ENCODE measurements at places on chromosomes 6 and 20.
A peak's percentile ranks its signal among the peaks of the same experiment; 100 is the strongest.

DNA sequence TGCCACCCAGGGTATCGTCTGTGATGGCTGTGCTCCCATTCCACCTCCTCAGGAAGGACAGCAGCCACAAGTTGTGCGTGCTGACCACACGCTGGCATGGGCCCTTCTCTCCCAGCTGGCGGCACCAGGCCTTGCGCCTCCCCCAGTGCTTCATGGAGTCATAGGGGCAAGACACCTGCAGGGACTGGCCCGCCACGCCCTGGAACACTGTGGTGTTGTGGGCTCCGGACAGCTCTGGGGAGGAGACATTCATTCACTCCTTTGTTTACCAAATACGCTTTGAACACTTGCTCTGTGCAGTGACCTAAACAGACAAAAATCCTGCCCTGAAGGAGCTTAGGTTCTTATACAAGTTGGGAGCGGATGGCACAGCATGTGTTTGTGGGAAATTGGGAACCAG, 1.5 kb downstream of the TREM2 start:
- no peak for DNase-seq

GRCh38 chr6:93858213-93858612, 438.9 kb upstream of the EPHA7 start:
- no peak for DNase-seq

GRCh38 chr20:20832715-20833114, 120.3 kb upstream of the RALGAPA2 start:
- no peak for DNase-seq

- DNase-seq = no peak
Observed at GRCh38 chr6:6479785-6480184, 108.7 kb upstream of the LY86 start.

GRCh38 chr6:44538807-44539201, 151.3 kb downstream of the CDC5L start:
- no peak for DNase-seq

DNA sequence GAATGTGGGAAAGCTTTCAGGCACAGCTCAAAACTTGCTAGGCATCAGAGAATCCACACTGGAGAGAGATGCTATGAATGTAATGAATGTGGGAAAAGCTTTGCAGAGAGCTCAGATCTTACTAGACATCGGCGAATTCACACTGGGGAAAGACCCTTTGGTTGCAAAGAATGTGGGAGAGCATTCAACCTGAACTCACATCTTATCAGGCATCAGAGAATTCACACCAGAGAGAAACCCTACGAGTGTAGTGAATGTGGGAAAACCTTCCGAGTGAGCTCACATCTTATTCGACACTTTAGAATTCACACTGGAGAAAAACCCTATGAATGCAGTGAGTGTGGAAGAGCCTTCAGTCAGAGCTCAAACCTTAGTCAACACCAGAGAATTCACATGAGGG, 8.7 kb downstream of the ZNF165 start:
- no peak for DNase-seq

- no peak for DNase-seq
Observed at GRCh38 chr20:32234135-32234808, 26.6 kb downstream of the POFUT1 start.

DNA sequence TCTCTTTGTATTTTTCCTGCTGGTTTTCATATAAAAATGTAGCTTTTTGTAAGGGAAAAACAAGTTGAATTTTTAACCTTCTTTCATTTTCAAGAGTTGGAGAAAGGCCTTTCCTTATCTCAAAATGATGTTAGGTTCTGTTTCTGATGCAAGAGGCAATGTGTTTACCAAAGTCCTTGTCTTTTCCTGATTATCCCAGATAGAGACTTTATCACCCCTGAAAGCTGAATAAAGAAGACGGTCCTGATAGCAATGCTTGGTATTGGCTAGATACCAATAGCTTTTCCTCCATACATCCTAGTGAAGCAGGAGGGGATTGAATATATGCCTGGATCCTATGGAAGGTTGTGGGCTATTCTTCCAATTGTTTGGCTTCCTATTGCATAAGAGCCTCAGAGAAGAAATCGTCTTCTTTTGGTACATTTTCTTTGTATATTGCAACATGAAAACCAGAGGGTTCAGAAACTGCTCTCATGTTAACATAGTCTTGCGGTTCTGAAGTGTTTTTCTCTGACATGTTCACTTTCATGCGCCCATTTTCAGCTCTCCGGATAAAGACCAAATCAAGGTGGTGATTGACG, 5.5 kb downstream of the PNLDC1 start:
- DNase-seq = no peak

DNA sequence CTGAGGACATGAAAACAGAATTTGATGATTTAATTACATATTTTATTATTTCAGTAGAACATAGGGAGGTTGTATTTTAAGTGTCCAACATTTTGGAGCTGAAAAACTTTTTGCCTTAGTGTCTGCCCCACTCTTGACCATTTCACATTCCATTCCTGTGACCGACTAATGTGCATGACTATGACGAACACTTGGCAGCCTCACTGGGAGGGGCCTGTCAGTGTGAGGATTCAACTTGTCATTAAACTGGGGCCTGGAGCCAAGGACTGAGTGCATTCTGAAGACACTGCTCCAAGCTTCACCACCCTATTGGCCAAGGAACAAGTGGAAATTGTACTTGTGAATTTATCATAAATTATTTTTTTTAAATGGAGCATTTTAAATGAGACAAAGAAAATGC, 661.3 kb downstream of the BCKDHB start:
- peak; percentile 84 for DNase-seq

DNA sequence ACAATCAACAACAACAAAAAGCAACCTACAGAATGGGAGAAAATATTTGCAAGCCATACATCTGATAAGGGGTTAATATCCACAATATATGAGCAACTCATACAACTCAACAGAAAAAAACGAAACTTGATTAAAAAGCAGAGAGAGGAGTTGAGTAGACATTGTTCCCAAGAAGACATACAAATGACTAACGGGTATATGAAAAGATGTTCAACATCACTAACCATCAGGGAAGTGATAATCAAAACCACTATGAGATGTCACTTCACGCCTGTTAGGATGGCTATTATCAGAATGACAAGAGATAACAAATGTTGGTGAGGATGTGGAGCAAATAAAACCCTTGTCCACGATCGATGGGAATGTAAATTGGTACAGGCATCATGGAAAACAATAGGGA, 145.9 kb downstream of the NRN1 start:
- no peak for DNase-seq

GRCh38 chr20:60467771-60468170, 509.5 kb downstream of the CDH26 start:
- no peak for DNase-seq

GRCh38 chr6:10759884-10760329, 12.3 kb downstream of the TMEM14B start:
- peak; percentile 78 for DNase-seq

DNA sequence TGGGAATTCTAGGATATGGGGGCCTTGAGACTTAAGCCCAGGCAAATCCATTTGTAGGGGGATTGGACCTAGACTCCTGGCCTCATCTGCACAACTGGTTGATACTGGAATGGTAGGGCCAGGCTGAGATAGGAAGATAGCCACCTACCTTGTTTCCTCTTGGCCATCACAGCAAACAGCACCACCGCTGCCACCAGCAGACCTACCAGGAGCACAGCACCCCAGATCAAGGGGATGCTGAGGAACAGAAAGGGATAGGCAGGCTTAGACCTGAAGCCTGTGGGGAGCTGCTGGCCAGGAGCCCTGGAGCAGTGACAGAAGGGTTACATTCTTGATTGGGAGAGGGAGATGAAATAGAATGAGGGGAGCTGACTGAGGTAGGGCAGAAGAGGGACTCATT, 3.5 kb downstream of the TREML1 start:
- DNase-seq = no peak

DNA sequence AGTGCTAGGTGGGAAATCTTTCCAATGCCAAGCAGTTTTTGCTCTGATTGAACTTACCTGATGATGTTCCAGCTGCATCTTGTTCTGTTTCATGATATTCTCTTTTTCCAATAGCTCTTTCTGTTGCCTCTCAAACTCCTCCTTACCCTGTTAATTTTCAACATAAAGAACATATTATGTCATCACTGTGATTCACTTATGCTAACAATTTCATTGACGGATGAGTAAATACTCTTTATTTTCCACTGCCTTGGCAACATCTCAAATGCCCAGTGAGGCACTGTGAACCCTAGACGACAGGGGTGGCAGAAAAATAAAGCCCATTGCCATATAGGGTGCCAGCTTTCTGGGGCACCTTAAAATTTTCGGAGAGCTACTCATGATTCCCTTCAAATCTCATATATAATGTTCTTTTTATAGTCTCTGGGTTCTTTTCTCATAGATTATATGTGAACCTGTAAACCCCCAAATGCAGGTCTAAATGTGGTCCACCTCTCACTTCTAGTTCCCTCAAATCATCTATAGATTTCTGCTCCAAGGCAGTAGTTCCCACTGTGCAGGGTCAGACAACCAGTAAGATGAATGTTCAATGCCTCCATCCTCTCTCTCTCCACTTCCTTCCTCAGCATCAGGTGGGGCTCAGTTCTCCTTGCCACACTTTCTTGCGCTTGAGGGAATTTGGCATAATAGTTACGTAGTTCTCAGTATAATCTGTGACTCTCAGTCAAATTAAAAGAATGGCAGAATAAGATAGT, 44.1 kb downstream of the NEDD9 start:
- DNase-seq = peak; percentile 57

- no peak for DNase-seq
Observed at GRCh38 chr6:31831350-31832215, 4.0 kb downstream of the HSPA1B start.

GRCh38 chr20:35291654-35292503, at the start of gene FAM83C:
TSS of gene FAM83C (minus strand) at chr20:35292425. CDS start at chr20:35292304, 121 bp downstream.
- DNase-seq = no peak

- DNase-seq = no peak
Observed at GRCh38 chr6:163815796-163816195, 401.3 kb downstream of the QKI start.

DNA sequence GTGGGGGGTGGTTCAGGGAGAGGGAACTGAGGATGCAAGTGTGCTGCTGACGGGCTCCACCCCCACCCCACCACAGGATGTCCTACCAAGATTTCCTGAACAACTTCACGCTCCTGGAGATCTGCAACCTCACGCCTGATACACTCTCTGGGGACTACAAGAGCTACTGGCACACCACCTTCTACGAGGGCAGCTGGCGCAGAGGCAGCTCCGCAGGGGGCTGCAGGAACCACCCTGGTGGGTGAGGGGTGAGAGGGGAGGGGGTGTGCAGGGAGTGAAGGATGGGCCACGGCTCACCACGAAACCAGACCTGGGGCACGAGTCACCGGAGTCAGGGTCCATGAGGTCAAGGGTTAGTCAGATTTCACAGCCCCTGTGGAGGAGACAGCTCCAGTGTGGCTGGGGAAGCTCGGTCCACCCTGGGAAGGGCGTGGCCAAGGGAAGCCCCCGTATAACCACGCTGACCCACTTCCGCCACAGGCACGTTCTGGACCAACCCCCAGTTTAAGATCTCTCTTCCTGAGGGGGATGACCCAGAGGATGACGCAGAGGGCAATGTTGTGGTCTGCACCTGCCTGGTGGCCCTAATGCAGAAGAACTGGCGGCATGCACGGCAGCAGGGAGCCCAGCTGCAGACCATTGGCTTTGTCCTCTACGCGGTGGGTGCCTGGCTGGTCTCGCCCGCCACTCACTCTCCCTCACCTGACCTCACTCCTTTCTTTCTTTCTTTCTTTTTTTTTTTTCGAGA, 18.3 kb downstream of the CAPN11 start:
- no peak for DNase-seq

DNA sequence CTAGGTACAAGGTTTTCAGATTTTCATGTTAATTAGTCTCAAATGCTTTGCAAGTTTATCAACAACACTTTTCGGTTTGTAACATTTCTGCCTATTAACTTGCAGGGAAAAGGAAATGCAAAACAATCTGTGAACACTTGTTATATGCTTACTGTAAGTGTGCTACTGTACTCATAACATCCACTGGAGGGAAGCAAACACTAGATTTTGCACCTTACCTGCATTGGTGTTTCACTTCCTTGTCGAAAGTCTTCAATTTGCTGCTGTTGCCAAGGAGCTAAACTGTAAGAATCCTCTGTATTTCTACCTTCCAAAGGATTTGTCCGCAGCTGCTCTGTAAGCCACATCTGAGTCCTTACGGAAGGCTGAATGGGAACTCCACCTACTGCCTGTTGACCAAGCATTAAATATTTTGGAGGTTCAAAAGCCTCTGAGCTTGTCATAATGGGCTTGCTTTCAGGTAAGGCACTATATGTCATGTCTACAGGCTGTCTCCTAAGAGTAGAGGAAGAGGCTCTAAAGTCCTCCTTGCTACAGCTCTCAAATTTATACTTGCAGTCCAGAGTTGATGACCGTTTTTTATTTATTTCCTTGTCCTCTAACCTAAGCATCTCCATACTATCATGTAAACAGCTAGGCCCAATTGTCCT, 17.3 kb downstream of the PLN start:
- DNase-seq = no peak

GRCh38 chr20:286508-286907, 4.0 kb downstream of the C20orf96 start:
- DNase-seq = no peak

DNA sequence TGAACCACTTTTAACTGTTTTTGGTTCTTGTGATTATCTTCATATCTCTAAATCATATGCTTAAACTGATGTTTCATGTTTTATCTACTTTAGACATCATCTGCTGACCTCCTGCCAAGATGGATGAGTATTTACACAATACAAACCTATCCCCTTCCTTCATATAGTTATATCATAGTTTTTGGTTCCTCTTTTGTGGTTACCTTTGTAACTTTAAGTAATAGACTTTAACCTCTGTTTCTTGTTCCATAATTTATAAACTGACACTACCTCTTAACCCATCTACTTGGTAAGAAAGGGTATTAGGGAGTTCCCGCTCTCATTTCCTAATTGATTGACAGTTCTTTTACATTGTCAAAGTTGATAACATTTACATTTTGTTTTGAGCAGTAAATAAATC, 11.9 kb downstream of the PCMT1 start:
- DNase-seq = no peak

- DNase-seq = peak; percentile 13
Observed at GRCh38 chr6:34888514-34888856, 570 bp upstream of the ANKS1A start.

- DNase-seq = peak; percentile 87
Observed at GRCh38 chr6:112683926-112684325, 336.8 kb downstream of the RFPL4B start.

DNA sequence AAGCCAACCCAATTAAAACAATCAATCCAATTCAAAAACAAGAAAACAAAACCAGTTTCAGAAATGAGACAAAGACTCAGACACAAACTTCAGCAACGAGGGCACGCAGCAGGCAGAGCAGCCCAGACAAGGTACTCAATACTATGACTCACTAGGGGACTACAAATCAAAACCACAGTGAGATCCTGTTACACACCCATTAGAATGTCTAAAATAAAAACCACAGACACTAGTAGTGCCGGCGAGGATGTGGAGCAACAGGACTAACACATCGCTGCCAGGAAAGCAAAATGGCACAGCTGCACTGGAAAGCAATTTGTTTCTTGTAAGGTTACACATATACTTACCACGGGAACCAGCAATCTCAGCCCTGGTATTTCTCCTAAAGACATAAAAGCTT, 28.4 kb upstream of the MAS1L start:
- peak; percentile 87 for DNase-seq

DNA sequence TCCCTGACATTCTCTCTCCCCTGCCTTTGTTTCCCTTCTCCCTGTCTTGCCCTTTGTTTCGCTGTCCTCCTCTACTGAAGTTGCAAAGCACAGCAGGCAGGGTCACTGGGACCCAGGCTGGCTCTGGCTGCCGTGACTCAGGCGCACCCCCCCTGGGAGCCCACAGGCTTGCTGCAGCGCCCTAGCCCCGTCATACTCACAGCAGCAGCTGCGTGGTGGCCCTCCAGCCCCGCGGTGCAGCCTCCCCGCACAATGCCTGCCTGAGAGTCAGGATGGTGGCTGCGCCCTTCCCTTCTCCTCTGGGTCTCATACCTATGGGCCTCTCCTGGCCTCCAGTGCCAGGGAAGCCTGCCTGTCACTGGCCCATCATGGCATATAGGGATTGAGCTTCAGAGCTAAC, 41.7 kb downstream of the TXNDC5 start:
- no peak for DNase-seq
